ENCODE measurements at places on chromosomes 6 and 20.
A peak's percentile ranks its signal among the peaks of the same experiment; 100 is the strongest.

- DNase-seq, result no peak
Observed at GRCh38 chr20:33277471-33278441, 5.3 kb upstream of the BPIFB1 start.

GRCh38 chr6:111993342-111993741, 60.6 kb upstream of the CCN6 start:
- DNase-seq, result no peak

DNA sequence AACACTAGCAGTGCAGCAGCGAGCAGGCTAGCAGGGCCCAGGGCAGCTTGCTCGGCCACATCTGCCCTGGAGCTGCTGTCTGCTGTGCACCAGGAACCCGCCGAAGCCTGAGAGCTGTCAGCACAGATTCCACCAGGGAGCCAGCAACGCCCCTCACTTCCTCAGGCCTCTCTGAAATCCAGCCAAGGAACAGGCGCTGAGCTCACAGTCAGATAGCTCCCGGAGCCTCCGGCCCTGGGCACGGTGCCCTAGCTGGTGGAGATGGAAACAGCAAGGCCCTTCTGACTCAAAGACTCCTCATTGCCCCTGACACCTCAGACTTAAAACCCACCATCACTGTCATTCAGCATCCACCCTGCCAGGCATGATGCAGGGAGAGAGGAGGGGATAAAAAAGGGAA, 839.4 kb downstream of the MAFB start:
- no peak for DNase-seq

GRCh38 chr6:161101517-161101916, 109.9 kb downstream of the MAP3K4 start:
- no peak for DNase-seq

GRCh38 chr6:137798846-137799245, 68.2 kb upstream of the TNFAIP3 start:
- no peak for DNase-seq

DNA sequence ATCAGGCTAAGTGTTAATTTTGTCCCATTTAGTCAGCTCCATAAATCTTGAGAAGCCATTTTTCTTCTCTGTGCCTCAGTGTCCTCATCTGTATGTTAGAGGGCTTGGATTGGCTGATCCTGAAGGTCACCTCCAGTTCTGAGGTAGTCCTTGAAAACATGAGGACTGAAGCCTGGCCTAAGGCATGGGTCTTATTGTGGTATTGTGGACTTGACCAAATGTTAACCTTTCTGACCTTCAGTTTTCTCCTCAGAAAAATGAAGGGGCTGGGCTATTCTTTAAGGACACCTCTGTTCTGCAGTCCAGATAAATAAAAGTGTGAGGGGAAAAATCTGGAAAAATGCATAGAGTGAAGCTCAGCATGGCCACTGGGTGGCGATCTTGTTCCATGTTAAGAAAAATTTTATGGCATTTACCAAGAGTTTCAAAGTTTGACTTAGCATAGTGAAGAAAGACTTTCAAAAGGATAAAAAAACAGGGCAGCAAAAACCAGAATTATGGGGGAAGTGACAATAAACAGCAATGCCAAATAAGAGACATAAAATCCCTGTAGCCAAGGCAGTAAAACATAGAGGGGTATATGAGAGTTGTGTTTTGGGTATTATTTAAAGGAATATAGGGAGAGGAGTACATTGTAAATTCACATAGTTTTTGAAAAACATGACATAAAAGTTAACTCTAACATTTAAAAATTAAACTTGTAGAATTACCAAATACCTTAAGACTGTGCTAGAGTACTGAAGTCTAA, 13.2 kb upstream of the TFB1M start:
- peak; percentile 41 for DNase-seq

Data from stimulated activated CD8-positive, alpha-beta memory T cell treated with anti-CD3 and anti-CD28 coated beads, Interleukin-7, amount 100 ng/mL, for 1 hour (primary cell).